ENCODE measurements at places on chromosomes 2 and 18.

DNA sequence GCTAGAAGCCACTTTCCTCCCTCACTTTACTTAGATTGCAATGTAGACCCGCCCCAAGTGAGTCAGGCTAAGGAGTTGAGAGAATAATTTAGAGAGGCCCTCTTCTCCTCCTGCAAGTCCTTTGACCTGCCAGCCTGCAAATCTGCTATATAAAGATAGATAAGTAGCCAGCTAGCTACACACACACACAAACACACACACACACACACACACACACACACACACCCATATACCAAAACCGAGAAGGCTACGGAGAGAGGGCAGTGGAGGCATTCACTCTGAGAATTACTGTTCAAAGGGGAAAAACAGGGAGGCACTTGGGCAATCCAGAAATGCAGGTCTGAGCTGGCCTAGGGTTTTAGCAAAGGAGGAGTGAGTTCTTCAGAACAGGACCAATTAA, 23.0 kb upstream of the SMAD7 start:
- DNase-seq, result no peak

GRCh38 chr2:69192176-69192945, 179.4 kb downstream of the ANTXR1 start:
- DNase-seq, result no peak

DNA sequence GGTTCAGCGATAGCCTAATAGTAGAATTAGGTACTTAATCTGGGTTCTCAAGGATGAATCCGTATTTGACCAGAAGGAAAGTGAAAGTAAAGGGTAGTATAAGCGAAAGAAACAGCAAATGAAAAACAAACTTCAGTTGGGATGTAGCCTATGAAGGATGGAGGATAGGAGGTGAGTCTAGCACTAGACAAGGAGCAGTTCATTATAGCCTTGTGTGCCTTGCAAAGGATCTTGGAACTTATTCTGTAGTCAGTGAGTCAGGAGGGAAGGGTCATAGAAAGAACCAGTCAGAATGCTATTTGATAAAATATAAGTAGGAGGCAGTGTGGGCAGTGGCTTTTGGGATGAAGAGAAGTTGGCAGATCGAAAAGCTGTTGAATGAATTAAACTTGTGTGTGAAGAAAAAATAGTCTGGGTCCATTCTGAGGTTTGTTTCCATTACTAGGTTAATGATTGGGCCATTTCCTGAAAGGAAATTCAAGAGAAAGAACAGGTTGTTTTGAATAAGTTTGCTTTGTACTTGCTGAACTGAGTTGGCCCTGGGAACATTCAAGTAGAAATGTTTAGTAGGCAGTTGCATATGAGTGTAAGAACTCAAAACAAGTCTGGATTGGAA, 48.5 kb downstream of the ANKRD12 start:
- DNase-seq, result no peak

- no peak for DNase-seq
Observed at GRCh38 chr2:29502460-29502911, 387.3 kb downstream of the CLIP4 start.

DNA sequence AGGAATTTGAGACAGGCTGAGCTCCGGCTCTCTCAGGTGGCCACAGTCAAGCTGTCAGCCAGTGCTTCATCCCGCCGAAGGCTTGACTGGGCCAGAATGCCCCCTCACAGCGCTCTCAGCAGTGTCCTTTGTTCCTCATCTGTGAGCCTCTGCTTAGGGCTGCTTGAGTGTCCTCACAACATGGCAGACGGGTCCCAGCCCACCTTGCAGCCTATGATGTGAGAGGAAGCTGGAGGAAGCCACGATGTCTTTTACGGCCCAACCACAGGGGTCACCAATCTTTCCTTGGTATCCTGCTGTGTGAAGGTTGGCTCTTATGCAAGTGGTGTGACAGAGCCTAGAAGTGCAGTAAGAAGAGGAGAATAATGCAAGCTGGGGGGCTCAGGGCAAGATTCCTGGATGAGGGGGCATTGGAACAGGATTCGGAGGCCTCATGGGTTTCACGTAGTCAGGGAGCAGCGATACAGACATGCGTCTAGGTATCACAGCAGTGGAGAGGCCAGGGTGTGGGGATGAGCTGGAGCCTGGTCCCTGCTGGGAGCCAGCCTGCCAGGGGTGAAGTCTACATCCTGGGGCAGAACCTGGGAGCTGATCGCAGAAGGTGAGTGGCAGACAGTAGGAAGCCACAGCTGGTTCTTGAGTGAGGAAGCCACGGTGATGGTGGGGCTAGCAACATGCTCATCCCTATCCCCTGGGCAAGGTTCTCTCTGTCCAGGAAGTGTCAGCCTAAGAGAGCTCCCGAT, 234.1 kb downstream of the GLI2 start:
- DNase-seq, result no peak

- no peak for DNase-seq
Observed at GRCh38 chr18:33666915-33667314, 88.9 kb downstream of the ASXL3 start.

GRCh38 chr2:54348646-54349045, 92.6 kb upstream of the TSPYL6 start:
- no peak for DNase-seq
